Activated CD8-positive, alpha-beta memory T cell treated with anti-CD3 and anti-CD28 coated beads, Interleukin-2, amount 10 ng/mL, durations not matched to agents 7 days and 5 days (primary cell): ENCODE measurements at places on chromosomes 7 and 10. TPM values are rescaled to one million over a fixed set of nuclear protein-coding genes. Genes with fewer than 3 reads are reported as not detected.

- H3K27me3 ChIP-seq: peaks cover 11% of the 10 kb centered on the region
- H3K4me3 ChIP-seq: no peak overlapping the region
- no peaks in the 10 kb centered on the region for H3K4me1 ChIP-seq
- H3K36me3 ChIP-seq: no peaks in the 10 kb centered on the region
- peak; percentile 79 for DNase-seq
Measured at GRCh38 chr10:84205049-84205852, 10.9 kb downstream of the CDHR1 start.

GRCh38 chr10:118732245-118733165, 22.3 kb downstream of the CACUL1 start:
- H3K36me3 ChIP-seq: no peaks in the 10 kb centered on the region
- peaks cover 43% of the 10 kb centered on the region for H3K4me1 ChIP-seq
- no peaks in the 10 kb centered on the region for H3K27me3 ChIP-seq
- DNase-seq: no peak
- no peak overlapping the region for H3K27ac ChIP-seq
- no peak overlapping the region for H3K4me3 ChIP-seq

DNA sequence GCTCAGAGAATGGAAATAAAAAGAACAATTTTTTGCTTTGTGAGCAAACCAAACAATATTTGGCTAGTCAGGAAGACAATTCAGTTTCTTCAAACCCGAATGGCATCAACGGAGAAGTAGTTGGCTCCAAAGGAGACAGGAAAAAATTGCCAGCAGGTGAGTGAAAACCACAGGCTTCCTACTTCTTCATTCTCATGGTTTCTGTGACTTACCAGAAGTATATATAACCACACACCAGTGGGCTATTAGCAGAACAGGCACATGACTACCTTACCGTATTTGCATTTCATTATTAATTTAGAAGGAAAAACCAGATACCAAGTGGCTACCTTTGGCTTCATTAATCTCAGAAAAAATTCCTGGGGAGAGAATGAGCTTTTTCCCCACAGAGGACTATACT, 8.8 kb downstream of the TDRD1 start:
- H3K27me3 ChIP-seq: peaks cover 45% of the 10 kb centered on the region
- H3K36me3 ChIP-seq: no peaks in the 10 kb centered on the region
- no peak overlapping the region for H3K27ac ChIP-seq
- DNase-seq: no peak
- no peaks in the 10 kb centered on the region for H3K4me1 ChIP-seq

DNA sequence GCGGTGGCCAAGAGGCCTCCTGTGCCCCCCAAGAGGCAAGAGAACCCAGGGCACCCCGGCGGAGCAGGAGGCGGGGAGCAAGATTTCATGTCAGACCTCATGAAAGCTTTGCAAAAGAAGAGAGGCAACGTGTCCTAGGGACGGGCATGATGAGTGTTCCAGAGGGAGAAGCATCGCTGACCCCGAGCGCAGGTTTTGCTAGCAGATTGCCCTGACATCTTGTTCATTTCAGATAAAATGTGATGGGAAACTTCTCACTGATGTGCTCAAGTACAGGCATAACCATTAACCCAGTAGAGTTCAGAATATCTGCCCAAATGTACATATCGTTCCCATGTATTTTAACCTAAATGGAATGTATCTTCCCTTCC, 129.2 kb downstream of the APBB1IP start:
- no peak overlapping the region for H3K4me3 ChIP-seq
- no peaks in the 10 kb centered on the region for H3K4me1 ChIP-seq
- H3K27ac ChIP-seq: no peak overlapping the region
- no peak for DNase-seq
- H3K27me3 ChIP-seq: no peaks in the 10 kb centered on the region

DNA sequence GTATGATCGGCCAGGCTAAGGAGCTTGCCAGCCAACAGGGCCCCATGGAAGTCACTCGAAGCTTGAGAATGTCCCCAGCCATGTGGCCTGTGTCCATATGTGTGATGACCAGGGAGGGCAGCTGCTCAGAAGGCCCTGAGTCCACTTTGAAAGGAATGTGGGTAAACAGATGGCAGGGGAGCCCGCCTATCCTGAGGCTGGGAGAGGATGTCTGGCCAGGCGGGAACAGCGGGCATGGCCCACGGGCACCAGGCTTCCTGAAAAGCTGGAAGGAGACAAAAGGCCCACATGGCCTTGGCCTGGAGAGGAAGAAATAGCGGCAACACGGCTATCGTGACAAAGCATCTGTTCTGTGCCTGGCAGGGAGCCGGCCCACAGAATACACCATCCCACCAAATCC, 137.9 kb upstream of the PPIF start:
- H3K27me3 ChIP-seq: no peaks in the 10 kb centered on the region
- no peak overlapping the region for H3K27ac ChIP-seq
- no peaks in the 10 kb centered on the region for H3K4me1 ChIP-seq
- no peak for DNase-seq

DNA sequence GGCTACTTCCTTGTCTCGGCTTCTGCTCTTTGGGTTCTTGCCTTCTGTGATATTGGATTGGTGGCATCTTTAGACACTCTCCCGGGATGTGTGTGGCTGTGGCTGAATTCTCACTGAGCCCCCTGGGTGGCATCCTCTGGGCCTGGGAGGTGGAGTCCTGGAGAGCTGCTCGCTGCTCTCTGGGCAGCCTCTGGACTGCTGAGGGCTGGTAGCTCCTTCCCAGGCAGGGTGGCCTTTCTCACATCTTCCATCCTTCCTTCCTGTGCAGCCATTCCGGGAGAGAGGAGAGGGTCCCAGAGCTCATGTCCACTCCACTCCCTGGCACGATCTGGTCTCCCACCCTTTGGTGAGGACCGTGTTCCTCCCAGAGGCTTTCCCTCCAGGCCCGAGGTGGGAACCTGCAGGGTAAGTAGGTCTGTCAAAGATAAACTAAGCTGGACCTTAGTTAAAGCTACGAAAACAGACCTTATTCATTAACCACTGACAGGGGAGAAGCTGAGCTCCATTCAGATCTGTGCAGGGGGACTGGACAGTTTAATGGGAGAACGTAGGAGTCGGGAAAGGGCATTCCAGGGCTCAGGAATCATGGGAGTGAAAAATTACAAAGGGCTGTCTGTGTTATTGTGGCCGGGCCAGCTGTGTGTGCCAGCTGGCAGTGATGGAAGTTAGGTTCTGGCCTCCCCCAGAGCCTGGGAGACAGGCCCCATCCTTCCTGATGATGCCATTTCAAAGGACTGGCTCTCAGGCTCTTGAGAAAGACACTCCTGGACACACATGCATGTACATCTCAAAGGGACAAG, 8.7 kb downstream of the ATP6V0E2 start:
- H3K4me1 ChIP-seq: peaks cover 17% of the 10 kb centered on the region
- no peak overlapping the region for H3K27ac ChIP-seq
- no peaks in the 10 kb centered on the region for H3K27me3 ChIP-seq

GRCh38 chr7:1123715-1124114, 35.8 kb downstream of the GPER1 start:
- H3K4me3 ChIP-seq: no peak overlapping the region
- H3K36me3 ChIP-seq: peaks cover 5% of the 10 kb centered on the region

- no peak overlapping the region for H3K4me3 ChIP-seq
- H3K4me1 ChIP-seq: no peaks in the 10 kb centered on the region
- H3K27ac ChIP-seq: no peak overlapping the region
- H3K36me3 ChIP-seq: no peaks in the 10 kb centered on the region
Measured at GRCh38 chr10:90642650-90643049, 215.2 kb downstream of the HTR7 start.

- H3K4me3 ChIP-seq: no peak overlapping the region
- no peaks in the 10 kb centered on the region for H3K27me3 ChIP-seq
- no peak overlapping the region for H3K27ac ChIP-seq
- no peaks in the 10 kb centered on the region for H3K4me1 ChIP-seq
Measured at GRCh38 chr7:11524476-11525397, 307.3 kb downstream of the THSD7A start.

DNA sequence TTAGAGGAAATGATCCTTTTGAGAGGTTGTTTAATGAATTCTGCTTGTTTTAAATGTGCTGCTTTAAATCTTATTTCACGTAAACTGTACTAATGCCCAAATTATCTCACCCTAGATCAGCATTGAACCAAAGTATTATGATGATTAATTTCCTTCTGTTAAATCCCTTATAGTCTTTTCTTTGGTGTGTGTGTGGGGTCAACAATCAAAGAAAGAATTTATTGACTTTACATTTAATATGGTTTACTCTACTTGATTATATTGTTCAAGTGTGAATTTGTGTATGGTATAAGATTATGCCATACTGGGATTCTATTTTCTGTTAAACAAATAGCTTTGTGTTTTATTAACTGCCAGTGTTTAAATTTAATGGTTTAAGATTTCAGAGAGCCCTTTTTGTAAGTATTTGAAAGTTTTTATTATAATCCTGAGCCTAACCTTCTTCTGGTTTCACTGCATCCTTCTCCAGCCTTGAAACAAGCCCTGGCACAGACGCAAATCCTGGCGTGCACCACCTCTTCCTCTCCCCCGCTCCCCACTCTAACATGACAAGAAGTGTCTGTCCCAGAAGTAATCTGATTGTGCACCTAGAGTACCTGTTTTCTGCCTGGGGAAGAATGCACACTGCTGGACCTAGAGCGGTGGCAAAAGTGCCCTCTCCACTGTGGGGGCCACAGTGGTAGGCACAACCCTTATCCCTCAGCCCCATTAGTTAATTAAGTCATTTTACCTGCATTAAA, 70.6 kb downstream of the KAT6B start:
- peaks cover 52% of the 10 kb centered on the region for H3K4me1 ChIP-seq
- no peaks in the 10 kb centered on the region for H3K27me3 ChIP-seq
- H3K36me3 ChIP-seq: peaks cover 15% of the 10 kb centered on the region
- H3K4me3 ChIP-seq: no peak overlapping the region
- no peak for DNase-seq

DNA sequence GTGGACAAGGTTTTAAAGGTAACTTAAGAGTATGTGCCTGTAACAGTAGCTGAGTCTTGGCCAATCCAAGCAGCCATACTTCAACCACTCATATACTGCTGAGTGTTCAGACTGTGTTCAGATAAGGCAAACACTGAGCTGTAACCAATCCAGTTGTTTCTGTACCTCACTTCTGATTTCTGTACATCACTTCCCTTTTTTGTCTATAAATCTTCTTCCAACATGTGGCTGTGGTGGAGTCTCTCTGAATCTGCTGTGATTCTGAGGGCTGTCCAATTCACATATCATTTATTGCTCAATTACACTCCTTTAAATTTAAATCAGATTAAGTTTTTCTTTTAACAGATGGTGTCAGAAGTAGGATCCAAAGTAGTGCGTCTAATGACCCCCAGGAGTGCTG, 149.5 kb upstream of the PHF14 start:
- no peaks in the 10 kb centered on the region for H3K4me1 ChIP-seq
- H3K4me3 ChIP-seq: no peak overlapping the region
- no peak for DNase-seq
- H3K36me3 ChIP-seq: no peaks in the 10 kb centered on the region

DNA sequence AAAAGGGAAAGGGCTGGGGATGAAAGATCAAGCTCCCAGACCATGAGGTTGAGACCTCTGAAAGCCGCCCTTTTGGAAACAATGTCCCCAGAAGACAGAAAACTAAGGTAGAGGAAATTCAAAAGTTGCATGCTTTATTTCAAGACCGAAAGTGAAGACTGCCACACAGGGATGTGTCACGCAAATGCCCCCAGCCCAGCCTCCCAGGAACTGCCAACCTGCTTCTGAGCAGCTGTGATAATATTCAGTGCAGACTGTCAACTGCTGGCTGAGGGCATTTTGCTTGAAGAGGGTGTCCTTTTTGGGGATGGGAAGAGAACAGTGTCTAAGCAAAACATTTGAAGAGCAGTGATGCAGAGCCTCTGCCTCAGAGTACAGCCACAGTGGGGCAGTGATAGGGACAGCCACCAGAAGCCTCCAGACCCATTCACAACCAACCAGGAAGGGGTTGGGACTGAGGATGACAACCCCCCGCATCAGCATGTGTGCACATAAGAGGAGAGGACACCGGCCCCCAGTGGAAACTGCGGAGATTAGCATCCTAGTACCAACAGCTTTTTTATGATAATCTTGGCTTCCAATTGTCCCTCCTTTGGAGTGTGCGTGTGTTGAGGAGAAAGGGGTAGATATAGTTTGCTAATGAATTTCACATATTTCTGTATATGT, 34.7 kb upstream of the NFE2L3 start:
- H3K4me1 ChIP-seq: peaks cover 3% of the 10 kb centered on the region
- no peak overlapping the region for H3K27ac ChIP-seq
- no peaks in the 10 kb centered on the region for H3K27me3 ChIP-seq
- DNase-seq: no peak
- H3K36me3 ChIP-seq: no peaks in the 10 kb centered on the region
- no peak overlapping the region for H3K4me3 ChIP-seq

- H3K27me3 ChIP-seq: peaks cover 20% of the 10 kb centered on the region
- no peak overlapping the region for H3K27ac ChIP-seq
- peaks cover 2% of the 10 kb centered on the region for H3K4me1 ChIP-seq
- DNase-seq: peak; percentile 77
Measured at GRCh38 chr7:45259966-45260646, 102.5 kb downstream of the RAMP3 start.

- DNase-seq: no peak
- no peaks in the 10 kb centered on the region for H3K36me3 ChIP-seq
- peaks cover 9% of the 10 kb centered on the region for H3K27me3 ChIP-seq
- peaks cover 2% of the 10 kb centered on the region for H3K4me1 ChIP-seq
- no peak overlapping the region for H3K4me3 ChIP-seq
Measured at GRCh38 chr10:11793762-11794479, 29.2 kb upstream of the PROSER2 start.

GRCh38 chr10:68599771-68600040, 39.6 kb downstream of the TET1 start:
- DNase-seq: no peak
- no peaks in the 10 kb centered on the region for H3K27me3 ChIP-seq
- peaks cover 30% of the 10 kb centered on the region for H3K4me1 ChIP-seq
- H3K27ac ChIP-seq: peak overlapping the region; percentile 86
- peak overlapping the region; percentile 78 for H3K4me3 ChIP-seq

GRCh38 chr7:151368136-151368571, 26.5 kb downstream of the NUB1 start:
- no peak overlapping the region for H3K4me3 ChIP-seq
- peaks cover 28% of the 10 kb centered on the region for H3K36me3 ChIP-seq
- peaks cover 13% of the 10 kb centered on the region for H3K4me1 ChIP-seq
- DNase-seq: peak; percentile 84

- H3K4me1 ChIP-seq: no peaks in the 10 kb centered on the region
- no peak overlapping the region for H3K4me3 ChIP-seq
- H3K27ac ChIP-seq: no peak overlapping the region
- peaks cover 1% of the 10 kb centered on the region for H3K36me3 ChIP-seq
Measured at GRCh38 chr10:93027508-93027907, 33.1 kb upstream of the CYP26C1 start.

Gene RHOBTB1
- 0.07 TPM for total RNA-seq

Gene ATG9B
- total RNA-seq: 3.4 TPM

Gene IDI2
- total RNA-seq: not detected

Gene OR2A5
- total RNA-seq: not detected

Gene VWDE
- 3.4 TPM for total RNA-seq

Gene CDHR1
- total RNA-seq: 0.37 TPM

Gene BTAF1
- total RNA-seq: 61.6 TPM

Gene PKD1L1
- 0.19 TPM for total RNA-seq

Gene UBE2D4
- total RNA-seq: 7.2 TPM

Gene PON1
- not detected for total RNA-seq

Gene GPNMB
- 0.41 TPM for total RNA-seq

Gene FAS
- total RNA-seq: 73.7 TPM

Gene TUBB8
- total RNA-seq: not detected

Gene CYP2C19
- total RNA-seq: not detected

Gene ZCWPW1
- 2.6 TPM for total RNA-seq

Gene RARRES2
- not detected for total RNA-seq
